B cell (primary cell): ENCODE measurements at places on chromosomes 2 and 18.

DNA sequence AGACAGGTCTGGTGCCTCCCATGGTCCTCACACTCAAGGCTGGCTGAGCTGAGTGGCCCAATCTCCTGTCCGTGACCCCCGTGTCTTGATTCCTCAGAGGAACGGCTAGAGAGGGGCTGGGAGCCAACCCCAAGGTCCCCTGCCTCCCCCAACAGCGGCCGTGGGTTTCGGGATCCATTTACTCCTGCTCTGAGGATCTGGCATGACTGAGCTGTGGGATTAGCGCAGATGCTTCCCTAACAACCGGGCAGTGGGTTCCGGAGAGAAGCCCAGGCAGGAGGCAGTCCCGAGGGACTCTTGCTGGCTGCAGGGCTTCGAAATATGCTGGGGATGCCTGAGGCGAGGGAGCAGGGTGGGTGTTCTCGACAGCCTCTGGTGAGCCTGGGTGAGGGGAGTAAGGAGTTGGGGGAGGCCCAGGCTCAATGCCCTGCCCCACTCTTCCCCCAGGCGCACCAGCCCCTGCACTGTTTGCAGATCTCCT, 18.9 kb downstream of the GPR35 start:
- no peak overlapping the region for H3K27ac ChIP-seq
- no peak for DNase-seq
- H3K36me3 ChIP-seq, result no peaks in the 10 kb centered on the region
- H3K4me1 ChIP-seq, result no peaks in the 10 kb centered on the region

DNA sequence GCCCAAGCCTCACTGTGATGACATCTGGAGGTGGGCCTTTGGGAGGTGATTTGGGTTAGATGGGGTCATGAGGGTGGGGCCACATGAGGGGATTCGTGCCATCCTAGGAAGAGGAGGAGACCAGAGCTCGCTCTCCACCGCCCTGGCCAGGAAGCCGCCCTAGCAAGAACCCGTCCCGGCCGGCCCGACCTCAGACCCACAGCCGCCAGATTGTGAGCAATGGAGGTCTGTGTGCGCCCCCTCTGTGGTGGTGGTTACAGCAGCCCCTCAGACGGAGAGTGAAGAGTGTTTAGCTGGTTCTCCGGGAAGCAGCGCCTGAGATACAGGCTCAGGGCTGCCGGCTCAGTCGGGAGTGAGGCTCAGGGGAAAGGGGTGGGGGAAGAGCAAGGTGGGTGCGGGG, 83.3 kb downstream of the RTP5 start:
- H3K4me3 ChIP-seq, result no peak overlapping the region
- H3K4me1 ChIP-seq, result peaks cover 12% of the 10 kb centered on the region
- no peak for DNase-seq

DNA sequence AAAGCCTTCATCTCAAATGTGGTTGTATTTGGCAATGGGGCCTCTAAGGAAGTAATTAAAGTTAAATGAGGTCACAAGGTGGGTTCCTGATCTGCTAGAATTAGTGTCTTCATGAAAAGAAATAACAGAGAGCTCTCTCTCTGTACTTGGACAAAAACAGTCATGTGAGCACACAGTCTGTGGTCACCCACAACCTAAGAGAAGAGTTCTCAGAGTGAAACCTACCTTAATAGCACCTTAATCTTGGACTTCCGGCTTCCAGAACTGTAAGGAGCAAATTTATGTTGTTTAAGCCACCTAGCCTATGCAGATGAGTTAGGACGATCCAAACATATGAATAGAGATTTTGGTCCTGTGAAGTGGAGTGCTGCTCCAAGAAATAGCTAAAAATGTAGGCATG, 758.9 kb downstream of the LRRTM4 start:
- no peak for DNase-seq
- no peaks in the 10 kb centered on the region for H3K36me3 ChIP-seq
- no peak overlapping the region for H3K4me3 ChIP-seq
- H3K4me1 ChIP-seq, result no peaks in the 10 kb centered on the region

DNA sequence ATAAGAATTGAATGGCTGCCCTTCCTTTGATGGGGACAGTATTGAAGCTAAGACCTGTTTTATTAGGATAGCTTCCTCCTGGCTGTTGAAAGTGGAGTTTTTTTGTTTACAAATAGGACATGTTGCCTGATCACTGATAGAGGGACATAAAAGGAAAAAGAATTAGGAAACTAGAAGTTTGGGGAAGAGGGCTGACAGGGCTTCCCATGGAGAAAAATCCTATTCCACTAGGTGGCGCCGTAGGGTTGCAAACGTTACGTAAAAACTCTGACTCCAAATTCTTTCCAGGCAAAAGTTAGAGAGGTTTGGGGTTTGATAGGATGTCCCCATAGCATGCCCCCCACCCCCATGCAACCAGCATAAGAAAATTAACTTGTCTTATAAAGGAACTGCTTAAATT, 11.1 kb upstream of the RBFA start:
- no peak overlapping the region for H3K4me3 ChIP-seq
- no peak overlapping the region for H3K27ac ChIP-seq
- no peaks in the 10 kb centered on the region for H3K27me3 ChIP-seq
- no peaks in the 10 kb centered on the region for H3K4me1 ChIP-seq
- peak; percentile 24 for DNase-seq
- no peaks in the 10 kb centered on the region for H3K36me3 ChIP-seq

DNA sequence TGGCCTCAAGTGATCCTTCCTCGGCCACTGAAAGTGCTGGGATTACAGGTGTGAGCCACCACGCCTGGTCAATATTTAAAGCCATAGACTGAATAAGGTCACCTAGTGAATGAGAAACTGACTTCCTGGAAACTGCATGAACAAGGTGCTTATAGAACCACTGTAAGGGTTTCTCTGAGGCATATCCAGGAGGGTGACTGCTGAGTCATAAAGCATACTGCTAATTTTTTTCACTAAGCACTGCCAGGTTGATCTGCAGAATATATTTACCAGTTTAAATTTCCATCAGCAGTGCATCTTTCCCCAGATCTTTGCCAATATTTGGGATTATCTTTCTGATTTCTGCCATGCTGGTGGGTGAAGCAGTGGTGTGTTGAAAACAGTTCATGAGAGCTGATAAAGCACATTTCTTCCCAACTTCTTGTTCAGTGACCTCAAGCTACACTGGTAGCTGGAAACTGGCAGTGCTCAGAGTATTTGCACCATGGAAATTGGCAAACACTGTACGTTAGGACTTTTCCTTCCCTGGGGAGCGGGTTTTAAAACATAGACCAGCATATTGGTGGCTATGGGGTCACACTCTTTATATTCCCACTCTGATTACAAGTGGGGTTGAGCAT, 4.2 kb upstream of the CLIP4 start:
- no peaks in the 10 kb centered on the region for H3K27me3 ChIP-seq
- H3K4me1 ChIP-seq, result peaks cover 9% of the 10 kb centered on the region
- H3K27ac ChIP-seq, result no peak overlapping the region
- H3K4me3 ChIP-seq, result no peak overlapping the region
- no peak for DNase-seq

- H3K4me3 ChIP-seq, result no peak overlapping the region
- DNase-seq, result no peak
- no peaks in the 10 kb centered on the region for H3K36me3 ChIP-seq
- H3K27ac ChIP-seq, result no peak overlapping the region
- H3K27me3 ChIP-seq, result no peaks in the 10 kb centered on the region
- H3K4me1 ChIP-seq, result no peaks in the 10 kb centered on the region
Observed at GRCh38 chr18:36887114-36887513, 58.2 kb downstream of the KIAA1328 start.

GRCh38 chr2:40281021-40281940, 170.6 kb downstream of the SLC8A1 start:
- H3K27ac ChIP-seq, result peak overlapping the region; percentile 46
- no peaks in the 10 kb centered on the region for H3K27me3 ChIP-seq
- H3K4me1 ChIP-seq, result peaks cover 26% of the 10 kb centered on the region
- DNase-seq, result peak; percentile 14
